Cerebellar nuclear complex (tissue), 1 donor: ENCODE measurements at places on chromosomes 2 and 18.

- DNase-seq, result no peak
Observed at GRCh38 chr2:236887531-236887930, 198.2 kb upstream of the COPS8 start.

GRCh38 chr2:74881176-74881575 lies 47.2 kb downstream of the HK2 start:
- no peak for DNase-seq

- no peak for DNase-seq
Observed at GRCh38 chr18:67301592-67301991, 214.9 kb downstream of the DSEL start.

GRCh38 chr18:490024-490366 lies 10.5 kb downstream of the COLEC12 start:
- DNase-seq, result no peak

DNA sequence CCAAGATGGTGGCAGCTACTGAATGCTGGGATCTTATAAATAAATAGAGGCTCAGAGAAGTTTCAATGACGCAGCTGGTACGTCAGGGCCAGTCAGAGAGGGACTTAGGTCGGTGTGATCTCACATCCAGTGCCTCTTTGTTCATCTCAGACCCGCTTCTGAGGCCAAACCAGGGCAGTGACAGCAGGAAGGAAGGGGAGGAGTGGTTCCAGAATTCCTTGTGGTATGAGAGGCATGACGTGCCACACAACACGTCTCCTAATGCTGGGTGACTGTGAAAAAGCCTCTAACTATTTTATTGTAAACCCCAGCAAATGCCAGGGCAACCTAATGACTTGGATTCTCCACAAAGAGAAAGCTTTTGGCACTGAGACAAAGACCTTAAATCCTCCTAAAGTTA lies 423.3 kb downstream of the LPIN1 start:
- DNase-seq, result no peak

GRCh38 chr2:195639959-195640358 lies 17.1 kb upstream of the SLC39A10 start:
- no peak for DNase-seq

- no peak for DNase-seq
Observed at GRCh38 chr2:235541838-235542549, 48.2 kb downstream of the AGAP1 start.

DNA sequence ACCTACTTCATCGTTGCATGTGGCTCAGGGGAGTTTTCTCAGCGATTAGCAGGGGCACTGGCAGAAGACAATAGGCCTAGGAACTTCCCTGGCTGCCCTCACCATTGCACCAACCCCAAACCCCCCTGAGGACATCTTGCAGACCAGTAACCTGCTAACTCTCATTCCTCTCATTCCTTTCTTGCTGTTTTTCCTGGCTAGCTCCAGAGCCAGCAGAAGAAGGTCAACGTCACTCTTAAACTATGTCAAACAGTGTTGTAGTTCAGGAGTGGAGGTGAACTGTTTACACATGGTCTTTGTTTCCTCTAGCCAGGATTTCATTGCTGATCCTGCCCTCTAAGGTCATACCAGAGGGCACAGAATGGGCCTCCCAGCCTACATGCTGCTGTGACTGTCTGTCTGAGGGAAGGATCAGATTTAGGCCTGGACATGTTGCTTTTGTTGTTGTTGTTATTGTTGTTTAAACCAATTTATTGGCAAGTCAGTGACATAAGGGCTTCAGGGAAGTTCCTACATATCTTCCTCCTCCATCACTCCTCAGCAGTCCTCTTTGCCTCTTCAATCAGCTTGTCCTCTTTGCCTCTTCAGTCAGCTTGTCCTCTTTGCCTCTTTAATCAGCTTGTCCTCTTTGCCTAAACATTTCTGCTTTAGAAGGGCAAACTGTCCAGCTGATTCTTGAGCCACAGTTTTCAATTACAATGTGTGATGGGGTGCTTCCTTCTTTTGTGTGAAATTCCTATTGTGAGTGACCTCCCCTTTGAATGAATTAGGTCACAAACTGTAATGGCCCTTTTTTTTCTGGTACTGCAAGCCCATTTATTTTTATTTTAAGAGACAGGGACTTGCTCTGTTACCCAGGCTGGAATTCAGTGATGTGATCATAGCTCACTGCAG lies 471.9 kb upstream of the TNP1 start:
- no peak for DNase-seq

- DNase-seq, result no peak
Observed at GRCh38 chr18:26515643-26516487, 32.5 kb downstream of the KCTD1 start.

DNA sequence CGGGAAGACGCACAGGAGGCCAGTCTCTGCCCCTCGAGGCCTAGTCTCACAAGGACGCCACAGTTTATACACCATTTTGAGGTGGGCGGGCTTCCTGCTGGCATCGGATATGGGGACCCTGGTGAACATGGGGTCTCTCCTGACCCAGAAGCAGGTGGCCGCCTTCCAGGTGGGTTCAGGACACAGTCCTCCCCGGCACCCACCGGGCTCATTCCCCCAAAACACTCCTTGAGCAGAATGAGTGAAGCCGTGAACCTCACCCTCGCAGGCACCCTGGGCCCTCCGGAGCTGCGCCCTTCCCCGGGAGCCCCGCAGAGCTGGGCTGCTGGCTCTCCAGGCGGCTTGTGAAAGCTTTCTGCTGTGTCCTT lies 6.5 kb downstream of the NFATC1 start:
- DNase-seq, result no peak

DNA sequence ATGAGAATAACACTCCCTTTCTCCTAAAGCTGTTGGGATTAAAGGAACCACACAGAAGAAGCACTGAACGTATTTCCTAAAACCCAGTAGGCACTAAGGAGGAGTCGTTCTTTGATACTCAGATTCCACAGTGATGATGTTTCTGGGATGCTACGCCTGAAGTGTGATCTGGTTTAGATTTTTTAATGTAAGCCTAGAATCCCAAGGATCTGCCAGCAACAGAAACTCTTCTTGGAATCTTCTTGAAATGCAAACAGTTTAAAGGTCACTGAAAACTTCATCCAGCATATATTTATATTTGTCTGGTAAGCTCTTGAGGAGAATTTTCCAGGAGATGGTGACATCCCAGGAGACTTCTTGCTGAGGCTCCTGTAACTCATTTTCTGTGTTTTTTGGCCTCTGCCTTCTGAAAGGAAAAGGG lies 247.6 kb upstream of the TRIB2 start:
- no peak for DNase-seq

- no peak for DNase-seq
Observed at GRCh38 chr2:174078275-174078674, 113.1 kb upstream of the SP3 start.

- no peak for DNase-seq
Observed at GRCh38 chr2:75655861-75656260, 9.3 kb downstream of the MRPL19 start.

DNA sequence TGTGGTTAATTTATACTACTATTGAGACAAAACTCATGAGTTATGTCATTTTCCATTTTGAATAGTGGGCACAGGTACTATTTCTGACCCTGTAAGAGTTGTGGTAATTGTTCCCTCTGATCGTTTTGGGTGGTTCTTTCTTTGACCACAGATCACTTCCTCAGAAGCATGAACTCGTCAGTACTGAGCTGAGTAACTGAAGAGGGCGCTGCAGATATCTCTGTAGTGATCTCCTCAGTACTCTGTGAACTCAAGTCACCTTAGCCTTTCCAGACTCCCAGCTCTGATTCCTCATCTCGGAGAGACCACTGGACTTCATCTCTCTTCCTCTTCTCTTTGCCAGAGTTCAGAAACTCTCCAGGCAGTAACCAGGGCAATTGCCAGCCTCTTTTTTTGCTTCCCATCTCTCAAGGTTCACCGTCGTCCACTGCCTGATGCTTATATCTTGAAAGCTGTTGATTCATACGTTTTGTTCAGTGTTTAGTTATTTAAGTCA lies 9.4 kb upstream of the IL1RL1 start:
- no peak for DNase-seq

- DNase-seq, result no peak
Observed at GRCh38 chr18:32455361-32455760, 15.3 kb downstream of the GAREM1 start.

DNA sequence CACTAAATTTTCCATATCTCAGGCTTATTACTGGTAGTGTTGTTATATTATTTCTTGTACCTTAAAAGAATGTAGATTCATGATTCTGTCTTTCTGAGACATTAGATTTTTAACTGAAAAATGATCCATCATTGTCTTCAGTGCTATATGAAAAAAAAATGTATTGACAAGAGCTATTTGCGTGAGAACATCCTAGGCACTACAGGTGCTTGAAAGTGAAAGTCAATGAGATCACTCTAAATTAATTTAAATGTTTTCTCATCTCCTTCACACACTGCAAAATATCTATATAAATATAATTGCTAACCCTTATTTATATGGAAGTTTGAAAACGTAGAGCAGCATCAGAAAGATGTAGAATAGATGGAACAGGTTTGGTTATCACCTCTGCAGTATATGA lies 684.6 kb downstream of the TRIB2 start:
- no peak for DNase-seq

DNA sequence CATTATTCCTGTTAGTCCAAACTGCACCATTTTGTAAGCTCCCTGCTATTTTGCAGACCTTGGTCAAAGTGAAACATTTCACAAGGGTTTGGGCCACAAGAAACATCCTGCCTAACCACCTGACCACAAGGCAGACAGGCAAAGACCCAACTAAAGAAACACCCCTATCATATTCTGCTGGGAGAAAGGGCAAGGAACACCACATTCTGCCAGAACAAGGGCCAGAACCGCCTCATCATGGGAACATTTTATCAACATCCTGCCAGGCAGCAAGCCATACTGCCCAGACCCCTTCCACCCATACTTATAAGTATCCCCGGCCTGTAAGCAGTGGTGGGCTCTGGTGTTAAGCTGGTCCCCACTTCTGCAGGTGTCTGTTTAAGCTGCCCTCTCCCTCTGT lies 12.0 kb upstream of the RAB31 start:
- no peak for DNase-seq

- no peak for DNase-seq
Observed at GRCh38 chr2:236603361-236604015, 33.9 kb downstream of the ACKR3 start.

GRCh38 chr2:1455466-1455865 lies 42.2 kb downstream of the TPO start:
- no peak for DNase-seq

DNA sequence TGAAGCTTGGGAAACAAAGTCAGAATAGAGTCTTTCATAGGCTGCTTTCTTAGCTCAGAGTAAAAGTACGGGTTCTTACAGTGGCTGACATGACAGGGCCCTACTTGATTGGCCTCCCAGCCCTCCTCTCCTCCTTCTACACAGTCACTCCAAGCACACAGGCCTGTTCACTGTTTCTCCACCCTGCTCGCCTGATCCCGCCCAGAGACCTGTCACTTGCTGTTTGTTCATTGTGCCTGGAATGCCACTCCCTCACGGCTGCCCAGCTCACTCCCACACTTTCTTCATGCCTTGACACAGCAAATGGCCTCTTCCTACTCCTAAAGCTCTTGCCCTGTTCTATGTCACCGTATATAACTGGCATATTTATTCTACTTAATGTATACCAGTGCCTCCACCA lies 104.8 kb downstream of the MAP4K4 start:
- no peak for DNase-seq

DNA sequence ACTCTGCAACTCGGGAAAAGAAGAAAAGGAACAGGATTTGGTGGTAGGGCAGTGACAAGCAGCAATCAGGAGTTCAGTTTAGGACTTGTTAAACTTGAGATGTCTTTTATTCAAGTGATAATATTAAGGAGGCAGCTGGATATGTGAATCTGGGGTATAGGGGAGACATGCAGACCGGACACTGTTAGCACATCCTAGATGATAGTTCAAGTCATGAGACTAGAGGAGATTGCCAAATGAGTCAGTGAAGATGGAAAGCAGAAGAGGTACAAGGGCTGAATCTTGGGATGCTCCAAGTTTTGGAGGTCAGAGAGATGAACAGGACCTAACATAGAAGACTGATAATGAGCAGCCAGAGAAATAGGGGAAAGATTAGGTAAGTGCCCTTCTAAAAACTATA lies 69.5 kb upstream of the PSME4 start:
- no peak for DNase-seq

DNA sequence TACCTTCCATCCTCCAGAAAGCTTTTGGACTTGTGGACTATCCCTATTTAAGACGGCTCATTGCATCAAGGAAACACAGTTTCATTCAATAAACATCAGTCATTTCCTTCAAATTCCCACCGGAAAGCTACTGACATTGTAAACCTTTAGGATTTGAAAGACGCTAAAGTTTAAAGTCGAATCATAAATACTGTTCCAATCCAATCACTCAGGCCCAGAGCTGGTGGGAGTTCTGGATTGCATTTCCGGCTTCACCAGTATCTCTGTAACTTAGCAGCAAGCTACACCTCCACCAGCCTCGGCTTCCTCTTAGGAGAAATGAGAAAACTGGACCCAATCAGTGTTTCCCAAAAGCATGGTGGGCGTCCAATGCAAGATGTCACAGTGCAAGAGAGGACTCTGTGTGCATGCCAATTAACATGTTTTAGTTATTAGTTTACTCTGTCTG lies 1.6 kb downstream of the WDFY1 start:
- no peak for DNase-seq

GRCh38 chr2:185384822-185385560 lies 353.6 kb upstream of the FSIP2 start:
- DNase-seq, result no peak

DNA sequence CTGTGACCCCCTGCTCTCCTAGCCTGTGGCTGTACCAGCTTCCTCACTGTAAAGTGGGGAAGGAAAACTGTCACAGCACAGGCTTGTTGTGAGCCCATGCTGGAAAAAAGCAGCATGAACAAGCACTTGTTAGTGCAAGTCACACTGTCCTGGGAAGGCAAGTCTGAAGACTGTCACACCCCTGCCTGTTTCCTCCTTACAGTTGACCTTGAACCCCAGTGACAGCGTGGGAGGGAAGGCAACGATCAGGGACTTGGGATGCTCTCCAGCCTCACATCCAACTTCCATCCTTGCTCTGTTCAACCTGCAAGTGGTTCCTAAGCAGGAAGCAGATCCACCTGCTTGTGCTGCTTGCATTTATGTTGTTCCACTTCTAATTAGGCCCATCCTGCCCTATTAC lies 311.3 kb upstream of the KLHL29 start:
- DNase-seq, result no peak

DNA sequence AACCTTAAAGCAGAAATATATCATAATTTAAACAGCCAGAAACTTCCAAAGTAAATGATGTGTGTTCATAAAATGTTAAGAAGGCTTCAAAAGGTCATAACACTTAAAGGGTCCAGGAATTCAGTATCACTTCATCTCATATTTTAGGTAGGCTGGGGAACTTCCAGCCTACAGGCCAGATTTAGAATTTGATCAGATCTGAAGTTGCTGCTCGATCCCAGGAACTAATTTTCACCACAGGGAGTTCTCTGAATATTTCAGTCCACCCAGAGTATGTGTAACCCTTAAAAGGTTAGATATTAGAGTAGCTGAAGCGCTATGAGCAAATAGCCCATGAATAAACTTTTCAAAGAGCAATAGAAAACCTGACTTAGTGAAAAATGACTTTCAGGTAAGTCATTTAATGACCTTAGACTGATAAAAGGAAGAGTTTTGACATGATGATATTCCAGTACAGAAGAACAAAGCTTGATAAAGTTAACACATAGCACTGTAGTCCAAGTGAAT lies 1.7 kb downstream of the WIPF1 start:
- no peak for DNase-seq

- no peak for DNase-seq
Observed at GRCh38 chr2:177673602-177674595, 281.3 kb downstream of the AGPS start.
